ENCODE measurements at places on chromosomes 2 and 18. TPM values are rescaled to one million over a fixed set of nuclear protein-coding genes. Genes with fewer than 3 reads are reported as not detected.

DNA sequence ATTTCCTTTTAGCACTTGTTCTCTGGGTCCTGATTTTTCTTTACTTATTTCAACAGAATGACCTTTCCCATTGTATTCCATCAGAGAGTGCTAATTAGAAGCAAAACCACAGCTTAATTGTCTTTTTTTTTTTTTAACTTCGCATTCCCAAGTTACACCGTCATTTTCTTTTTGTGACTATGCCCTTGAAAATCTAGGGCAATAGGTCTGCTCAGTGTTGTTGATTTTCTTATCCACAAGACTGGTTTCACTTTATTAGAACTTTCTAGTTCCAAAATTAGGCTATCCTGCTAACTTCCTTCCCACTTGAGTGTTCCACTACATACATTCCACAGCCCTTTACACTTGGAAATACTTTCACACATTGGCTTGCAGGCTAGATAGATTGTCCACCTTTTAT is 18.7 kb upstream of the ADAM17 start:
- DNase-seq = no peak

DNA sequence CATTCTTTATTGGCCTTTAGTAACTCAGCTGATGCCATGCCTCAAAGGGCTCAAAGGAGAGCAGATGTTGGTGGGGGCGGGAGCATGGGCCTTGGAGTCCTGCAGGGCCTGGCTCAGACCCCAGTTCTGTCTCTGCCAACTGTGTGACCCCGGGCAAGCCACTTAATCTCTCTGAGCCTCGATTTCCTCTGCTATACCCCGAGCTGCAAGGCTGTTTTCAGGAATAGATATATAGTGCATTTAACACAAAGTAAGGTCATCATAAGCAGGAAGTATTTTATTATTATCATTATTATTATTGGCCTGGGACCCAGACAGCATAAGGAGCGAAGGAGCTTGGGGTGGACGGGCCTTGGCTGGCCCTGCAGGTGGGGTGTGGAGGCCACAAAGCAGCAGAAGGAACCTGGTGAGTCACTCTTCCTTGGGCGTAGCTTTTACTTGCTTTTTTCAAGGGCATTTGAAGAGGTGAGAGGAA is 162.7 kb downstream of the INHBB start:
- DNase-seq = no peak

- no peak for DNase-seq
Observed at GRCh38 chr18:74715865-74716712, 118.4 kb downstream of the ZNF407 start.

DNA sequence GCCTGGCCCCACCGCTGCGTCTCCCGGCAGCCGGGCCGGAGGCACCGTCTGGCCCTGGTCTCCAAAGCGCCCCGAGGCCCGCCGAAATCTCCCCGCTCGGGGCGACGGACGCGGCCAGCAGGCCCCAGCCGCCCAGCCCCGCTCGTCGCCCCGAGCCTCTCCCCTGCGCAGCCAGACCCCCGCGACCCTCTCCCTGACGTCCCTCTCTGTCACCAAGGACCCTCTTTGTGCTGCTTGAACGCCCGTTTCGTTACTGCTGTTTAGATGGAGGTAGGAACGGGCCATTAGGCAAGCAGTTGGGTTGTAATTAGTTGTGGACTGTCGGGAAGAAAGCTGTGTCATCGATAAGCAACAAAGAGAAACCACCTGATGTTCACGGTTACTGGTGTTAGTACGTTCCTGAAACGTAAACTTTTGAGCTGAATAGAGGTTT is 686 bp downstream of the UBXN4 start:
- DNase-seq = peak; percentile 70

GRCh38 chr2:195592105-195592504 is 64.9 kb upstream of the SLC39A10 start:
- no peak for DNase-seq

DNA sequence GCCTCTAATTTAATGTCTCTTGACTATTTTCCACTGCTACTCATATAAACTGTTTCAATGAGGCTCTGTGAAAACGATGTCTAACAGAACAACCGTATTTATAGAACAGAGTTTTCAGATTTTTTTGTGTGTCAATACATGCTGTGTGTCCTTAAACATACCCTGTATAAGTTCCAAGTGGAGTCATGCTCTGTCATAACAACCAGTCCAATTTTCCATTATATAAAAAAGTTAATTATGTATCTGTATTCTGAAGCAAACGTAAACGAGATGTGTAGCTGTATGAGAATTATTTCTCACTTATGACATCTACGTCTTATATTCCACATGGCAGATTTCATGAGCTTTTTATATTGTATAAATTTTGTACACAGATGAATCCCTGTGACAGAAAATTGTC is 13.9 kb upstream of the GULP1 start:
- DNase-seq = no peak

The RAB6C gene
- polyA plus RNA-seq = not detected

DNA sequence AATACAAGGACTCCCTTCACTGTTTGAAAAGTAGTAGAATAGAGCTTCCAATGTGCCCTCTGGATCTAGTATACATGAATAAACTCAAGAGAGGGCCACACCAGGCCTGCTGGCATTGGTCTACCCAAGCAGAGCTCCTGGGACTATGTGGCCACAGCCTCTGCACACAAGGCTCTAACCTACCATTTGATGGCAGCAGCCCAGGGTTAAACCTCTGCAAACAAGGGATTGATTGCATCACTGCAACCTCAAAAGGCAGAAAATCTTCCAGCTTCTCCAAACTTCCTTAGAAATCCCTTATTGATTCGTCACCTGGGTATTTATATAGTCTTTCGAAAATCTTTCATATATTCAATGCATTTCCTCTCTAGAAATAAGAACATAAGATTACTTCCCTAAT is 147.6 kb upstream of the SETBP1 start:
- no peak for DNase-seq

The NEU2 gene
- polyA plus RNA-seq = not detected

DNA sequence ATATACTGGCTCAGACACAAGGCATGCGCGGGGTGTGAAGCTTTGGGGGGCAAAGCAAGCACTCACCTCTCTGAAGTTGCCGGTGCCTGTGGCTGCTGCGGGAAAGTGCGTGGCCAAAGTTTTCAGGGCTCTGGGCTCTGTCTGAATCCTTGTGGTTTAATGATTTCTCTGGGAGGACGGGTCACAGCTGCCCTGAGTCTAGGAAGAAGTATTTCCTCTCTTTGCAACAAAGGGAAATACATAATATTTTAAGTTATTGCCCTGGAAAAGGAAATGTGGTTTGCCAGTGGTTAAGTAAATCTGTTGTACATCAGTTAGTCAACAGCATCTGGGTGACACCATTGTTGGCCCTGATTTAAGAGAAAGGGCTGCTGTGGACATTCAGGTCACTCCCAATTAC is 56.7 kb upstream of the ZDBF2 start:
- no peak for DNase-seq

DNA sequence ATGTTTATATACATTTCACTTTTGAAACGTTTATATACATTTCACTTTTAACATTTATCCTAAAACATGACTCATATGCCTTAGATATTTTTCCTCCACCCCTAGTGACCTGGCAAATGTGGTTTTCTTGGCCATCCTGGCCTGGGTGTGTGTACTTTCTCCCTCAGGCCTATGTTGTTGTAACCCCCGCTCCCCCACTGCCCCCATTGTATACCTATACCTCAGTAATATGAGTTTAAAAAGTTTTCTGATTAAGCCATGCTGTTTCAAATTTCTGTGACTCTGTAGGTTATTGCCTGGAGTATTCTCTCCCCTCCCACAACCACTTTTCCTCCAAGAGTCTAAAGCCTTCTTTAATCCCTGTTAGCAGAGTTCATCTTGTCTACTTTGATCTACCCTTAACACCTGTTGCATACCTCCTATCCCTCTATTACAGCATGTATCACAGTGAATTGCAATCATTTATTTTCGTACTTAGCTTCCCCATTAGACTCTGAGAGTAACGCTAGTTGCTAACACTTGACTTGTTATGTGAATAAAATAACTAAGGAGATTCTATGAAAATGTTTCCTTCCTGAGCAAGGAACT is 67.9 kb downstream of the LCLAT1 start:
- DNase-seq = no peak

The SERPINB12 gene
- polyA plus RNA-seq = not detected

- no peak for DNase-seq
Observed at GRCh38 chr2:42916324-42916723, 123.9 kb upstream of the HAAO start.

DNA sequence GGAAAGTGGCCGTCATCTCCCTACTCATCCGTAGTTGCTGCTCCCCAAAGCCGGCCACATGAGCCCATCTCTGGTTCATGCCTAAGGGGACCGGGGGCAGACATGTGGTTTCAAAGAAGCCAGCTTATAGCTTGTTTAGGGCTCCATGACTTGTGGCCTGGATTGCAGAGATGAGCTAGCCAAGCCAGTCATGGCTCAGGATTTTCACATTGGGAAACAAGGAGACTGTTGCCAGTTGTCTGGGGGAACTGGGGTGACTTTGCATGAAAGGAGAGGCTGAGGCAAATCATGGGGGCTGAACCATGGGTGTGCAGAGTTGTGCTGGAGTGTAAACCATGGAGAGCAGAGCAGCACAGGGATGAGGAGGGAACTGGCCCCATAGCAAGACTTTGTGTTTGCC is 183.0 kb upstream of the APCDD1 start:
- no peak for DNase-seq

The ZSWIM2 gene
- not detected for polyA plus RNA-seq

All from liver (tissue), 10 donors.